ENCODE measurements at places on chromosomes 6 and 20.

GRCh38 chr6:135021310-135022049, 33.1 kb downstream of the HBS1L start:
- no peak for DNase-seq

DNA sequence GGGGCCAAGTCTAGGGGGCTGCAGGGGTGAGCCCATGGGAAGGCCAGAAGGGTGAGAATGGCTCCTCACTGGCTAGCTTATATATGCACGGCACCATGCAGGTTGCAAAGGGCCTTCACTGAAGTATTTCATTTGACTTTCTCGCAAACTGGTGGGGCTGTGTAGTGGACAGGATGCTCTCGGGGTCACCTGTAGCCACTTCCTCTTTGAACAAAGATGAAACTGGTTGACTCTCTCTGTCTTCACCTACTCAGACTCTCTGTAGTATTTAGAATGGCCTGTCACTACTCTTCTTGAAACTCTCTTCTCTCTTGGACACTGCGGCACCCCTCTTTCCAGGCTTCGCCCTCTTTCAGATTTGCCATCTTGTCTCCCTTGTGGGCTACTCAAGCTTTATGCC, 560.5 kb downstream of the PKHD1 start:
- DNase-seq = no peak

DNA sequence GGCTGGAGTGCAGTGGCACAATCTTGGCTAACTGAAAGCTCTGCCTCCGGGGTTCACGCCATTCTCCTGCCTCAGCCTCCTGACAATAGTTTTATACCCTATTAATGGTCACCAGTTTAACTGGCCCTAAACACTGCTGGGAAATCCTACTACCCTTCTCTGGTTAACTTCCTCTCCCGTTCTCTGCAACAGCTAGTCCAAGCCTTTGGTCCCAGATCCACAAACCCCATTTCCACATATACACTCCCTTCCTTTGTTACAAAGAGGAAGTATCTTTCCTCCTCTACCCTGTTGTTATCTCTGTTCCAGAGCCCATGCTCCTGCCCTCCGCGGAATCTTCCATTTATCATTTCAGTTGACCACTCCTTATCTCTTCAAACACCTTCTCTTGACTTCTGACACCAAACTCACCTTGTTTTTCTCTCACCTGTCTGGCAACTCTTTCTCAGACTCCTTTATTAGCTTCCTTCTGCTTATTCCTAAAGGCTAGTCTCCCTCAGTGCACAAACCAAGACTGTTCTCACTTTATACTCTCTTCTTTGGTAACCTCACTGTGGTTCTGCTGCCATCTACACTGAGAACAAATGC, 25.0 kb upstream of the TBC1D22B start:
- no peak for DNase-seq

GRCh38 chr20:20409331-20409730, 41.4 kb downstream of the INSM1 start:
- no peak for DNase-seq

DNA sequence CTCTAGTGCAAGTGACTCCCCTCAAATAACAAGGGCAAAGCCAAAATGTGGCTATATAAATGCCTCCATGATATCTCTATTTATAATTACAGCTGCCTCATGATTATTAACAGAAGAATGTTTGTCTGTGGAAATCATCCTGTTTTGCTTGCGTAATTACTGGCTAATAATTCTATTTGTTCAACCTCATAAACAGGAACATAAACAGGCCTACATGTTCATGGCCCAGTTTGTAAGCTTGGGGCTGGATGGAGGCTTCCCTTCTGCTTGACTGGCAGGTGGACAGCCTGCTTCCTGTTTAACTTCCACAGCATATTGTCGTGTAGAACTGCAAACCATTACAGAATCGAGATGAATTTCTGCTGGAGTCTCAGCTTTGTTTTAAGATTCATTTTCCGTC, 766.0 kb upstream of the MAP3K7 start:
- DNase-seq = no peak

- no peak for DNase-seq
Observed at GRCh38 chr6:41732591-41733359, 2.6 kb downstream of the TFEB start.

DNA sequence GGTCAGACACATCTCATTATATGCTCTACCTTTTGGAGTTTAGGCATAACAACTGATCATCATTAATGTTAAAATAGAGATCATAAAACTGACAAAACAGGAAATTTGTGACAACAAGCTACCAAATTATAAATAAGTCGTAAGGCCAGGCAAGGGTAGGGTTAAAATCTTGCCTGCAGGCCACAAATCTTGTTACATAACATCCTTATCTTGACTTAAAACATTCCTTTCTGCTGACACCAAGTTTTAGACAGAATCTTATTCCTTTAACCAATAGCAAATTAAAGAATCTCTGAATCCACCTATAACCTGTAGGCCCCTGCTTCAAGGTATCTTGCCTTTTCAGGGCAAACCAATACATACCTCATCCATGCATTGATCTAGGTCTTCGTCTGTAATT, 32.5 kb upstream of the NKAIN2 start:
- DNase-seq = no peak

DNA sequence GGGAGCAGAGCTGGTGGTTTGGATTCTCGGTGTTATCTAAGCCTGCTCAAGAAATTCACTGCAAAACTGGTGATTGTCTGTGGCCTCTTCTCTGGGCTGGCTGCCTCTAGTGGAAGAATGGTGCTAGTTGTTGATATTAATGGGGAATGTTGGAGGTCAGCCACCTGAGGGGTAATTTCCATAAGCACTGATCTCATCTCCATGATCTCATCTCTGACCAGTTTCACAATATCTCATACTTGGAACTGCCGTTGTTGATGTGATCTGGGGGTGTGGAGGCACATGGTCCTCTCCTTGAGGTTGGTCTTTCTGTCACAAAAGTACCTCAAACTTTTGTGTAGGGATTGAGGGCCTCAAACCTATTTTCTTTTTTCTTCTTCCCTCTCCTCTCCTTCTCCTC, 102.6 kb downstream of the CD109 start:
- DNase-seq = peak; percentile 50
